Naive thymus-derived CD4-positive, alpha-beta T cell (primary cell): ENCODE measurements at places on chromosomes 11 and 22. TPM values are rescaled to one million over a fixed set of nuclear protein-coding genes. Genes with fewer than 3 reads are reported as not detected.

API5 gene
- 95.4 TPM for total RNA-seq

RPL3 gene
- total RNA-seq = 1,599 and 1,611 TPM in 2 replicates

CDC45 gene
- total RNA-seq = 0.35 TPM

BRSK2 gene
- total RNA-seq = 0.27 TPM

MPZL2 gene
- 2.1 TPM for total RNA-seq

CNIH2 gene
- 2.2 TPM for total RNA-seq
